ENCODE measurements at places on chromosomes 11 and 22. TPM values are rescaled to one million over a fixed set of nuclear protein-coding genes. Genes with fewer than 3 reads are reported as not detected.

HPX gene
- 1.0 TPM for total RNA-seq

TMEM191C gene
- 3.8 TPM for total RNA-seq

UBASH3B gene
- 64.6 TPM for total RNA-seq

CEND1 gene
- not detected for total RNA-seq

VPS11 gene
- 19.2 TPM for total RNA-seq

HEPACAM gene
- total RNA-seq, result not detected

ZP1 gene
- not detected for total RNA-seq

APOA4 gene
- total RNA-seq, result not detected

SCN2B gene
- total RNA-seq, result under 0.01 TPM

FAR1 gene
- 31.3 TPM for total RNA-seq

STK33 gene
- 14.4 TPM for total RNA-seq

RASSF10 gene
- total RNA-seq, result 3.0 TPM

KRTAP5-1 gene
- not detected for total RNA-seq

TBC1D22A gene
- total RNA-seq, result 22.7 TPM

C2CD3 gene
- total RNA-seq, result 15.1 TPM

C1QTNF5 gene
- 0.87 TPM for total RNA-seq

CWC15 gene
- 48.5 TPM for total RNA-seq

PRCP gene
- 30.9 TPM for total RNA-seq

APOA1 gene
- total RNA-seq, result not detected

OR8D4 gene
- not detected for total RNA-seq

GNG3 gene
- not detected for total RNA-seq

TPBGL gene
- total RNA-seq, result not detected

DDIAS gene
- total RNA-seq, result 7.1 TPM

TEAD1 gene
- 61.9 TPM for total RNA-seq

MAPK8IP2 gene
- total RNA-seq, result 0.43 TPM

ACRV1 gene
- total RNA-seq, result not detected

MYRF gene
- 25.0 TPM for total RNA-seq

EXPH5 gene
- total RNA-seq, result 6.8 TPM

MOGAT2 gene
- not detected for total RNA-seq

PHLDA2 gene
- total RNA-seq, result 63.1 TPM

NCAM1 gene
- total RNA-seq, result 3.1 TPM

MYO18B gene
- not detected for total RNA-seq

OVOL1 gene
- total RNA-seq, result 12.5 TPM

OTOG gene
- total RNA-seq, result not detected

JRKL gene
- total RNA-seq, result 7.0 TPM

TRIM48 gene
- total RNA-seq, result not detected
